ENCODE measurements at places on chromosomes 2 and 18. TPM values are rescaled to one million over a fixed set of nuclear protein-coding genes. Genes with fewer than 3 reads are reported as not detected.

GRCh38 chr2:71786291-71787107 lies 333.1 kb downstream of the DYSF start:
- DNase-seq, result no peak

DNA sequence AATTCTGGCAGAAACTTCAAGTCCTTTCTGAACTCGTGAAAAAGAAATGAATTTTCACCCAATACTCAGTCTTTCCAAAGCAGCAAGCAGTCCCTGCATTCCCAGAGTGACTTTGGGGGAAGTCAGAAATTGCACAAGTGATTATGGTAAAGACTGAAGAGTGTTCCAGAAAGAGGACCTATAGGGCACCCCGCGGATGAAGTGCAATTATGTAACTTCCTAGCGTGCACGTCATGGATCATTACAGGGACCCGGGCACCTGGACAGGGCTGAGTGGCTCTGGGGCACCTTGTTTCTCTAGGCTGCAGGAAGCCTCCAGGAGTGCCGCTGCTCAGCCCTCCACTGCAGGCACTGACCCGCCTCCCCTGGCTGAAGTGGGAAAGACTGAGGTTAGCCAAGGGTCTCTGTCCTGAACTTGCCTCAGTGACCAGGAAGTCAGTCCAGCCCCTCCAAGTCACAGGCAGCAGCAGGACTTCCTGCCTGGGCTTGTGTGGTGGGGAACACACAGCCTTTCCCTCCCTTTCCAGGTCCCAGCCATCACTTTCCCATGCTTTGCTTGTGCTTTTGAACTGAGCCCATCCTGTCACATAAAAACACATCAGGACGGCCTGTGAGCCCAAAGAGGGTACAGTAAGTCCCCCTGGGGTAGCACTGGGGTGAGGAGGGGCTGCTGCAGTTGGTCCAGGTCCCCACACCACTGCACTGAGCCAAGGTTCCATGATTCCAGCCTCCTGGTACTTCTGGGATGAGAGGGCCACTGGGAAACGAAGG lies 19.8 kb downstream of the TMEM185B start:
- DNase-seq, result no peak

DNA sequence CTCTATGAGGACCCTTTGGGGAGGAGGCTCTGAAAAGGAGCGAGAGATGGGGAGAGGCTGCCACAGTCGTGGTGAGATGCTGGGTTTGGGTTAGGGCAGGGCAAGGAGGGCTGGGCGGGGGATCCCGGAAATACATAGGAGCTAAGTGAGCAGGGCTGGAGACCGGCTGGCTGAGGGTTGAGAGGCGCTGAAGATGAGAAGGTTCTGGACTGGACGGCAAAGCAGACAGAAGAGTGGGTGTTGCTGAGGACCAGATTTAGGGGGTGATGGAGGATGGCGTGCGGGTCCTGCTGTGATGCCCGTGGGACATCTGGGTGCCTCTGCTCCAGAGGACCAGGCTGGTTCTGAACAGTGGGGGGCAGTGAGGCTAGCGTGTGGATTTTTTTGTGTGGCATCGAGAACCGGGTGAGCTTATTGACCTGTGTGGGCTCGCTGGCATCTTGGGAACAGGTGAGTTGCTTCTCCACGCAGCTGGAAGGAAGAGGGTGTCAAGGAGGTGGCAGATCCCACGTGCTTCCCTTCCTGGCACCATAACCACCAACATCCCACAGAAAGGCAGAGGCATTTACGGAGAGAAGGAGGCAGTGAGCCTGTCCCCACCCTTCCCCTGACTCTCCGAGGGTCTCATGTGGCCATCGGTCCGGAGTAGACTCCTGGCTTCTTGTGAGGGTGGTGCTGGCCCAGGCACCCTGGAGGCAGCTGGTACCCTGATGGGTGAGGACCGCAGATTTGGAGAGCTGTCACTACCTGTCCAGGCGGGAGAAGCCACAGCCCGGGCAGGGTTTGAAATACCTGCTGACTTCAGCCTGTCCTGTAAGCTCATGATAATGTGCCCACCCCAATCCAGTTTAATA lies 70.3 kb downstream of the ASB1 start:
- no peak for DNase-seq

DNA sequence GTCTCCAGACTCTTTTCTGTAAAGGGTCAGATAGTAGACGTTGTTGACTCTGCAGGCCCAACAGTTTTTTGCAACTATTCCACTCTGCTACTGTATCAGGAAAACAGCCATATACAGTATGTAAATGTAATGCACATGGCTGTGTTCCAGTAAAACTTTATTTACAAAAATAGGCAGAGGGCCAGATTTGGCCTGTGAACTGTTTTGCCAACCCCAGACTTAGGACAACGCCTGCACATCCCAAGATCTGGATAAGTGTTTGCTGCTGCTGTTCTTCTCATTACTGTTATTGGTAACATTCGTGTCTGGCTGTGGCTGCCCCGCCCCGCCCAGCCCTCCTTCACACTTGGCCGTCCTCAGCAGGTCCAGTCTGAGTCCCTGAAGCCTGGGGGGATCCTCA lies 94.6 kb upstream of the MCFD2 start:
- DNase-seq, result no peak

GRCh38 chr2:42928692-42929545 lies 136.5 kb upstream of the HAAO start:
- DNase-seq, result no peak

GRCh38 chr18:60347526-60348045 lies 25.0 kb downstream of the MC4R start:
- no peak for DNase-seq

DNA sequence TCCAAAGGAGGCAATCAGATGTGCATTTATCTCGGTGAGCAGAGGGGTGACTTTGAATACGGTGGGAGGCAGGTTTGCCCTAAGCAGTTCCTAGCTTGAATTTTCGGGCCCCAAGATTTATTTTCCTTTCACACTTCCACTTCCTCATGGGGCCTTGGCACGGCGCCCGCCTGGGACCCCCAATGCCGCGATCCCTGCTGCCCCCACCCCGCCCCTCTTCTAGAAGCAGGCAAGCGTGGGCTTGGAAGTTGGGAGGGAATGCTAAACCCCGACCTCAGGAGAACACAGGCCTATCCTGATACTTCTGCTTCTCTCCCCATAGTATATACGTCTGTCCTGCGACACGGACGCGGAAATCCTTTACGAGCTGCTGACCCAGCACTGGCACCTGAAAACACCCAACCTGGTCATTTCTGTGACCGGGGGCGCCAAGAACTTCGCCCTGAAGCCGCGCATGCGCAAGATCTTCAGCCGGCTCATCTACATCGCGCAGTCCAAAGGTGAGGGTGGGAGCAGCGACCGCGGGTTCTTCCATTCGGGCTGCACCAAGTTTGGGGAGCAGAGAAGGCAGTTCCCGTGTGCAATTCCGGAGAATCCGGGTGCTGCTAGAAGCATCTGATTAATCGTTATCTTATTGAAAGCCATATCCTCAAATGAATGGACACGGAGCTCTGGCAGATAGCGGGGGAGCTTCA lies 21.6 kb downstream of the TRPM8 start:
- no peak for DNase-seq

GRCh38 chr2:222566229-222566628 lies 89.7 kb downstream of the FARSB start:
- no peak for DNase-seq

DNA sequence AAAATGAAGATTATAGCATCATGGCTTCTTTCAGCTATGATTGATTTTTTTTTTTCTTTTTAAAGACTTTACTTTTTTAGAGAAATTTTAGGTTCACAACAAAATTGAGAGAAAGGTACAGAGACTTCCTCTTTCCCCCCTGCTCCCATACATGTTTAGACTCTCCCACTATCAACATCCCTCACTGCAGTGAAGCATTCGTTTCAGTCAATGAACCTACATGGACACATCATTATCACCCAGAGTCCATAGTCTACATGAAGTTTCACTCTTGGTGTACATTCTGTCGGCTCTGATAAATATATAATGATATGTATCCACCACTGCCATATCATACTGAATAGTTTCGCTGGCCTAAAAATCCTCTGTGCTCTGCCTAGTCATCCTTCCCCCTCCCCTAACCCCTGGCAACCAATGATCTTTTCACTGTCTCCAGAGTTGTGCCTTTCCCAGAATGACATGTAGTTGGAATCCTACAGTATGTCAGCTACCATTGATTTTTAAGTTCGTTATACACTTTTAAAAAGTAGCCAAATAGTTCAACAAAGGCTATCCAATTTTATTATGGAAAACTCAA lies 86.8 kb downstream of the GPD2 start:
- DNase-seq, result no peak

DNA sequence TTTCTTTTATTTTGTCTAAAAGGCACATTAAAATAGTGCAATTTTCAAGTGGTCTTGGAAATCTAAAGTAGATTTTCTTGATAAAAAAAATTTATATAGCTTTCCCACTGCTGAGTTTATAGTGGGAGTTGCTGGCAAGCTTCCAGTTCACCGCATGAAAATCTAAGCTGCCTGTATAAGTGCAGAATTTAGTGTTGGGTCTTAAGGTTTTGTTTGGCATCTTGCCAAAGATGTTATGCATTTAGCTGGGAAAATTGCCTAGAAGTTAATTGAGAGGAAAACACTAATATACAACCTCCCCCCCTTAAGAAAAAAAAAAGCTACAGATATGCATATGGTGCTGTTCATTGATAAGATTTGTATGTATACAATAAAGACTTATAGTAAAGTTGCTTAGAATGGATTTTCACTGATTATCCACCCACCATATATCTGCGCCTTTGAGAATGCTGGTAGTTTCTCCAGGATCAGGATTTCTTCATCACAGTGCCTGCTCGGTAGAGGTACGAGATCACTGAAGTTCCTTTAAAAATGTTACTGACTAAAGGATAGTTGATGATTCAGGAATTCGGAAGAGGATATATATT lies 803.2 kb upstream of the POU3F3 start:
- DNase-seq, result no peak

DNA sequence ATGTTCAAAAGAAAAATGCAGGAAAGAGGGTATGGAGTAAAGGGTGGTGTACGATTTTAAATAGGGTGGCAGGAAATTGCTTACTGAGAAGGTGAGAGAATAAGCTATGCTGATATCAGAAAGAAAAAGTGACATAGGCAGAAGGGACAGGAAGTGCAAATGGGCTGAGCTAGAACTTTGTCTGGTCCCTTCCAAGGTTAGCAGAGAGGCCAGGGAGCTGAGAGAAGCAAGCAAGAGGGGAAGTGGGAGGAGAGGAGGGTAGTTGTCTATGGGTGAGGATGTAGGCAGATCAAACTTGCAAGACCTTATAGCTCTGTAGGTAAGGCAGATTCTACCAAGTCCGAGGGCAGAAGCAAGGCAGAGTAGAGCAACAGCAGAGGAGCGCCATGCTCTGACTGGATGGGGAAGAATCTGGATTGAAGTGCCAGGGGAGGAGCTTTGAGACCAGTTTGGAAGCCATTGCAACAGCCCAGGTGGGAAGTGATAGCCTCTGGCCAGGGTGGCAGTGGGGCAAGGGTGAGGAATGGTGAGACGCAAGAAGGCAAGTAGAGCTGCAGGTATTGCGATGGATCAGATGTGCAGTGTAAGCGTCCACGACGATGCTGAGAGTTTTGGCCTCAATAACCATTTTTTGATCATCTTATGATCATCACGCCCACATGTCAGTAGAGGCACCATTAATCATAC lies 134.4 kb upstream of the APCDD1 start:
- DNase-seq, result no peak

DNA sequence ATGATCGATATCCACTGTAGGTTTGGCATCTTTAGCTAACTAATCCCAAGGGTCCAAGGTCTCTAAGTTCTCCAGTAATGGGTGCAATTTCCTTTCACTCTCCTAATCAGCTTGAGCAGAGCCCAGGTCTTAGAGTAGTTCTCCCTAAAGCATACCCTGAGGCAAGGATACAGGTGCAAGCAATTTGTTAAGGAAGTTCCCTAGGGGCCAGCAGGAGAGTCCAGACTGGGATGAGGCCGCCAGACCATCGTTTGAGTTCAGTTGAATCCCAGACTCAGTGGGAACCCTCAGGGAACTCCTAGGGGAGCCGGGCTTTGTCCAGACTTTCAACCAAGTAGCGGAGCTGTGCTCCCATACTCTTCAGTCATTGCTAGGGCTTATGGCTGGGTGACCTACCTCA lies 835.4 kb upstream of the CDH2 start:
- DNase-seq, result no peak

Gene SLC19A3
- total RNA-seq, result 1.4 TPM

Gene COL3A1
- 20,765 TPM for total RNA-seq

Gene ABCG8
- total RNA-seq, result not detected

Gene PDCD1
- total RNA-seq, result not detected

Gene LIMS3
- 13.5 TPM for total RNA-seq

Gene SNTG2
- 0.69 TPM for total RNA-seq

Gene ANKRD30BL
- total RNA-seq, result 0.26 TPM
